ENCODE measurements at places on chromosomes 4 and X. TPM values are rescaled to one million over a fixed set of nuclear protein-coding genes. Genes with fewer than 3 reads are reported as not detected.

SLC6A14 gene
- total RNA-seq = not detected

EGF gene
- total RNA-seq = under 0.01 TPM

AKAP4 gene
- not detected for total RNA-seq

ACE2 gene
- not detected for total RNA-seq

ADH1B gene
- not detected for total RNA-seq

TMSB15B gene
- 5.1 TPM for total RNA-seq

VCX gene
- not detected for total RNA-seq

SMIM10 gene
- 4.7 TPM for total RNA-seq

RAB40A gene
- total RNA-seq = 0.36 TPM

MAGEC1 gene
- not detected for total RNA-seq

FAM50A gene
- 37.2 TPM for total RNA-seq

MTNR1A gene
- total RNA-seq = not detected

STATH gene
- total RNA-seq = not detected

SYP gene
- 2.1 TPM for total RNA-seq

HPSE gene
- total RNA-seq = 0.93 TPM

ESX1 gene
- total RNA-seq = not detected

IDS gene
- total RNA-seq = 26.2 TPM

GPR143 gene
- total RNA-seq = 186 TPM

GLA gene
- 181 TPM for total RNA-seq

FREM3 gene
- total RNA-seq = not detected

PHOX2B gene
- not detected for total RNA-seq

SGMS2 gene
- total RNA-seq = 32.3 TPM

ARHGAP6 gene
- under 0.01 TPM for total RNA-seq

KCNIP4 gene
- not detected for total RNA-seq

NPY2R gene
- total RNA-seq = not detected

GRID2 gene
- total RNA-seq = not detected

OR13H1 gene
- not detected for total RNA-seq

SSX4 gene
- under 0.01 TPM for total RNA-seq

TNIP3 gene
- total RNA-seq = not detected

PCDH10 gene
- total RNA-seq = 0.69 TPM

UGDH gene
- total RNA-seq = 86.2 TPM

POLN gene
- total RNA-seq = 5.5 TPM

MFAP3L gene
- total RNA-seq = 17.0 TPM

OSTC gene
- total RNA-seq = 96.7 TPM

UGT2A1 gene
- not detected for total RNA-seq

CBR4 gene
- total RNA-seq = 21.3 TPM

CLNK gene
- not detected for total RNA-seq

PRDM8 gene
- not detected for total RNA-seq

DCAF4L1 gene
- total RNA-seq = under 0.01 TPM
